ENCODE measurements at places on chromosomes 7 and 10.

GRCh38 chr7:139482662-139483466 lies 609 bp downstream of the KLRG2 start:
- DNase-seq: no peak

DNA sequence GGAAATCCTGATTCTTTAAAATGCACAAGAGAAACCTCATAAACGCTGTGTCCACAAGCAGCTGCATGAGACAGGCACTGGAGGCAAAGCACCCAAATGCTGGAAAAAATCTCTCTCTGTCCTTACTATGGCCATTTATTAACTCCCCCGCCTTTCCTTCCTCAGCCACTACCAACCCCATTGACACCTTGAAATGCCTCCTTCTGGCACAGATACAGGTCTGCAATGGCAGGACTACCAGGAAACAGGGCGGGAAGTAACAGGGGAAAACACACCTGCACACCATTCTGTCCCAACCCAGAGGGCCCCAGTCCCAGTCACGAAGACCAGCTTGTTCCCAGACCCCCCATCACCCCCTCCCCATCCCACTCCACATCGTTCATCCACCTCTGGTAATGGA lies 224.3 kb downstream of the PARD3 start:
- DNase-seq: no peak

- no peak for DNase-seq
These were observed 14.8 kb downstream of the NFE2L3 start for GRCh38 chr7:26166684-26167266.

DNA sequence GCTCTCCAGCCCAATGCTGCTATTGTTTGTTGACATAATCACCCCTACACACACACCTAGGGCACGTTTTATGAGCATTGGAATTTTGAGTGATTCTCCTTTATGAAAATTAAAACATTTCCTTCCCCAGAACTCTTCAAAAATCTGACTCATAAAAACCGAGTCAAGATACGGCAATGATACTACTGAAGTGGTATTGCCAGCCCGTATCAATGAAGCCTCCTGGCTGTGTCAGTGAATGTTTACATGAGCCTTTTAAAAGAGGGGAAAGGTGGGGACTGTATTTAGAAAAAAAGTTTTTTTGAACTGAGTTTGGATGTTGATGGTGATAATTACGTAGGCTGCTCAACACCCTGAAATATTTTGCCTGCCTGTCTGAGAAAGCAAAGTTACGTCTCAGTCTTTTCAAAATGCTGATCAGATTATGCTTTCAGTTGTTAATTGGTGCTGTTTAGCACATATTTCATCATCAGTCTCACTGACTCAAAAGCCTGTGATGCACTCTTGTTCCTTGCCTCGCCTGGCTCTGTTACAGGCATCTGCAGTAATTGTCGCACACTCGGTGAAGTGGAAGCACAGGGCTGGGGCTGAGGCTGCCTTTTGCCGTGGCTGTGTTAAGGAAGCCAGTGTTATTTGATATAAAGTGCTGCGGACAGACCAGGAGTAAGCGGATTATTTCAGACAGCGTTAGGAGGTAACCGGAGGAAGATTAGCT lies 157.4 kb upstream of the TCF7L2 start:
- no peak for DNase-seq

- DNase-seq: no peak
These were observed 39.3 kb downstream of the CALD1 start for GRCh38 chr7:134818613-134819345.

Measured in NCI-H1048 (cell line).